ENCODE measurements at places on chromosomes 13 and 19.

- no peak for DNase-seq
These were observed 77.3 kb downstream of the SLC6A16 start for GRCh38 chr19:49247676-49248075.

DNA sequence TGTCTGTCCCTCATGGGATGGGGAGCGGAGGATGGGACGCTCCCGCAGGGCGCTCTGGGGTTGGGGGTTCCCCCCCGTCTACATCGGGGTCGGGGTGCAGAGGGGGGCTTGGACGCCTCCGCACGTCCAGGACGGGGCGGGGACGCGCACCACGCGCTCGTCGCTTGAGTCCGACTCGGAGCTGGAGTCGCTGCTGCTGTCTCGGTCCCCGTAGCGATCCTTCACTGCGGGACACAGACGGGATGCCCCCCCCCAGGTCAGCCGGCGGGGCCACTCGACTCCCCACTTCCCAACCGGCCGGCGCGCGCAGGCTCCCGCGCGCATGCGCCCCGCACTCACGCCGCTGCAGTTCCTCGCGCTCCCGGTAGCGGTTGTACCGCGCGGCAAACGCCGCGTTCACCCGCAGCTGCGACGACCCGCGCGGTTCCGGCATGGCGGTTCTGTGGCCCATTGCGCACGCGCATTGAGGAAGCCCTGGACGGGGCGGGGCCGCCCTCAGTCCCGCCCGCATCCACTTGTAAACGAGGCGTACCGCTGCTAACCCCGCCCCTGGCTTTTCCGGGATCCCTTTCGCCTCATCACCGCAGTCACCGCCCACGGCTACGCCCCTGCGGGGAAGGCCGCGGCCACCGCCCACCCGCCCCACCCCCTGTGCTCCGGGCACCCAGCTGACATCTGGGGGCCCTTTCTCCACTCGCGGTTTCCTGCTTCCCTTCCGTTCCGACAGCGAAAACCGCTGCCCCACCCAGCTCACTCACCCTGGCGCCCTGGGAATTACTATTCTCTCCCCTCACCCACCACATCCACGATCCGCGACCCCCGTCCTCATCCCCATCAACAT is at the start of gene KRI1:
Gene KRI1 (minus strand): TSS at position 444 of the 841 bp plus-strand sequence. CDS start 11 bp downstream, at position 433.
- peak; percentile 99 for DNase-seq

GRCh38 chr13:70732611-70733010 is 624.4 kb upstream of the KLHL1 start:
- no peak for DNase-seq

- DNase-seq, result no peak
These were observed at the start of gene KEAP1 for GRCh38 chr19:10503002-10503789. TSS of gene KEAP1 (minus strand) at chr19:10503356. CDS start at chr19:10500033, 3,323 bp downstream.

- DNase-seq, result no peak
These were observed 33.2 kb downstream of the CEACAM8 start for GRCh38 chr19:42561512-42561911.

- DNase-seq, result no peak
These were observed 1.7 kb downstream of the SOX1 start for GRCh38 chr13:112068540-112069060.

DNA sequence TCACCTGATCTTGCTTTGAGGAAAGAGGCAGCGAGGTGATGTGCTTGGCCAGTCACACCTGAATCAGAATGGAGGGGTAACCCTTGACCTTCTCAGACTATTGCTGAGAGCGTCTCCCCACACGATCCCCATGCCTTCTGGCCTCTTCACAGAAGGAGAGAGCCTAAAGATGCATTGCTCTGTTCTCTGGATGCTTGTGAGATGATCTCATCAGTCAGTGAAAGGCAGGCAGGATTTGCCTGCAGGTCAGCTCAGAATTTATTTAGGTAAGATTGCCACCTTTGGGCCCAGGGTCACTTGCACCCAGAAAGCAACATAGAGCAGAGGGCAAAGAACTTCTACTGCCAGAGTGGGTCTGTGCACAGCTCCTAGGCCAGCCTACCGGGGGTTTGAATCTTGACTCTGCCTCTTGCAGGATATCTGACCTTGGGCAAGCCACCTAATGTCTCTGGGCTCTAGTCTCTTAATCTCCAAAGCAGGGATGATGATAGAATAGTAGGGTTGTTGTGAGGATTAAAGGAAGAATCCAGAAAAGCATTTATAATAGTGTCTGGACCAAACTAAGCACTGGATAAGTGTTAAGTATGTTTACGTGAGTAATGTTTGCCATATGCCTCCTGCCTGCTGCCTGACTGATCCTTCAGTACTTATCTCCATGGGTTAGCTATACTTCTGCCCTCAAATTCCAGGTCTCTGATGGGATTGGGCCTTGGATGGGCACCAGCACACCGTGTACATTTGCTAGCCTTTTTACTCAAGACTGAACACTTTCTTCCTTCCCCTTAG is 8.4 kb upstream of the FLT1 start:
- DNase-seq, result no peak

DNA sequence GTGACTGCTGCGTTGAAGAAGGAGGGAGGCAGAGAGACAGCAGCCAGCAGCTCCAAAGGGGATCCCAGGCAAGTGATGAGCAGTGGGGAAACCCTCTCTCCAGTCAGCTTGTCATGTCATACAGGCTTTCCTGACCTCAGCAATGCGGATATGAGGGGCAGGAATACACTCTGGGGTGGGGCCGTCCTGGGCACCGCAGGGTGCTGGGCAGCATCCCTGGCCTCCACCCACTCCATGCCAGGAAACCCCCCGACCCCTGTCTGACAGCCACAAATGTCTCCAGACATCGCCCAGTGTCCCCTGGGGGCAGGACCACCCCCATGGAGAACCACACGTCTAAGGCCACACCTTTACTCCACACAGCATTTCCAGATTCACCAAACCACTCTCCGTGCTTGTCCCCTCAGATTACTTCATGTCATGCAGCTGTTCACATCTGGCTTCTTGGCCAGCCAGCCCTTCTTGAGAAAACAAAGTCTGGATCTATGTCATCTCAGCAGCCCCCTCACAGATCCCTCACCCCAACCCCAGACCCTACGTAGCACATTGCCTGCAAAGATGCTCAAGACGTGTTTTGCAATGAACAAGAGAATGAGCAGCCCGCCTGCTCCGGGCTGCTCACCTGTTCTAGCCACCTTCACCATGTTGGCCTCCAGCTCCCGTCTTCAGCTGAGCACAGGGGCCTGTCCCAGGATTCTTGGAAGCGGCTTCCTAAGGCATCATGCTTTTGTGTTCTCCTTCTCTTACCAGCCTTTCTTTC is 46.5 kb downstream of the RFX2 start:
- no peak for DNase-seq

- peak; percentile 88 for DNase-seq
These were observed 29.3 kb upstream of the NANOS3 start for GRCh38 chr19:13847407-13848339.

- DNase-seq, result no peak
These were observed 268.6 kb downstream of the NDFIP2 start for GRCh38 chr13:79749566-79749965.

- DNase-seq, result no peak
These were observed 8.6 kb downstream of the FPR3 start for GRCh38 chr19:51803519-51803918.

- DNase-seq, result no peak
These were observed 168.9 kb downstream of the PTPRS start for GRCh38 chr19:5171711-5172110.

- DNase-seq, result no peak
These were observed 352.6 kb downstream of the ENOX1 start for GRCh38 chr13:43434191-43434590.

- no peak for DNase-seq
These were observed 2832.9 kb upstream of the PCDH20 start for GRCh38 chr13:64248371-64249065.

- peak; percentile 83 for DNase-seq
These were observed 4.7 kb downstream of the EPS8L1 start for GRCh38 chr19:55080121-55080967.
